ENCODE measurements at places on chromosomes 3 and 15.

GRCh38 chr3:178405531-178405930, 130.7 kb upstream of the KCNMB2 start:
- no peak for DNase-seq

GRCh38 chr3:177282119-177282655, 84.9 kb upstream of the TBL1XR1 start:
- no peak for DNase-seq

- no peak for DNase-seq
Observed at GRCh38 chr3:81788044-81788443, 26.6 kb upstream of the GBE1 start.

- no peak for DNase-seq
Observed at GRCh38 chr3:16176391-16177030, 2.0 kb downstream of the GALNT15 start.

GRCh38 chr3:107845380-107846278, 245.2 kb downstream of the CD47 start:
- DNase-seq = no peak

DNA sequence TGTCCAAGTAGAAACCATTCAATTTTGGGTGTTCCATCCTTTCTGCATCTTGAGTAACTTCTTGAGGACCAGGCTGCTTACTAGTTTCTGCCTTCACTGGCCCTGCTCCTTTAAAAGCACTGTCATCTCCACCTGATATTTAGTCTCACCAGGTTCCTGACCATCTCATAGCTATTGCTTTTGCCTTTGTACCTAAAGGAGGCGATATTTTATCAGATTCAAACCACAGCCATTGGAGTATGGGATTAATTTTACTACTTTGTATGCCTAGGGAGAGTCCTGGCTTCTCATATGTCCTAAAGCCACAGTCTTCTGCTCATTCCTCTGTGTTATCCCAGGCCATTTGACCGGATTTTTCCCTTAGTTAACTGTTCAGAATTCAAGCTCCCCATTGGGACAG, 51.8 kb upstream of the RFX7 start:
- no peak for DNase-seq

GRCh38 chr3:104908761-104909160, 457.9 kb upstream of the ALCAM start:
- no peak for DNase-seq

DNA sequence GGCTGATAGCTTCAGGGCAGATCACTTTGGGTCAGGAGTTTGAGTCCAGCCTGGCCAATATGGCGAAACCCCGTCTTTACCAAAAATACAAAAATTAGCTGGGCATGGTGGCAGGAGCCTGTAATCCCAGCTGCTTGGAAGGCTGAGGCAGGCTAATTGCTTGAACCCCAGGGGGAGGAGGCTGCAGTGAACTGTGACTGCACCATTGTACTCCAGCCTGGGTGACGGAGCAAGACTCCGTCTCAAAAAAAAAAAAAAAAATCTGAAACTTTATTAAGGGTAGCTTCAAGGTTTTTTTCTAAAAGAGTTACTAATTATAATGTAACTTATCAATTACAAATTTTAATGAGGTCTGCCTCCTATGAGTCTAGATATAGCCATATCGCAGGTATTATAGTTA, 5.1 kb downstream of the NECTIN3 start:
- no peak for DNase-seq

DNA sequence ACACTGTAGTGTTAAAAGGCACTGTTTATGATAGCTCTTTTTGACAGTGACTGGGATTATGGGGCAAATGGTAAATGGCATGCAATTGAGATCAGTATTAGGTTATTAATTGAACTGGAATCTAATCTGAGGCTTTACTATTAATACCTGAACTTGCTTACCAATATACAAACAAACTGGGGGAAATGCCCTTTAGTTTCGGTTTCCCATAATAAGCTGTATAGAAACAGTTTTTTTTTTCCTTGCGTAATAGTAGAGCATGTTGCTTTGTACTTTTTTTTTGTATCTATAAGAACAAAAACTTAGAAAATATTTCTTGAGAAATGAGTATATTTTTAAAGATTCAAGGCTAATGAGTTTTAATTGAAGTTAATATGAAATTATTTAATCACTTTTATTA, 95.0 kb downstream of the FNDC3B start:
- DNase-seq = no peak

GRCh38 chr15:31013863-31014607, 22.6 kb upstream of the MTMR10 start:
- DNase-seq = no peak

- DNase-seq = no peak
Observed at GRCh38 chr3:118636841-118637240, 397.8 kb downstream of the IGSF11 start.

- no peak for DNase-seq
Observed at GRCh38 chr15:45291822-45292582, 40.0 kb downstream of the SLC28A2 start.

DNA sequence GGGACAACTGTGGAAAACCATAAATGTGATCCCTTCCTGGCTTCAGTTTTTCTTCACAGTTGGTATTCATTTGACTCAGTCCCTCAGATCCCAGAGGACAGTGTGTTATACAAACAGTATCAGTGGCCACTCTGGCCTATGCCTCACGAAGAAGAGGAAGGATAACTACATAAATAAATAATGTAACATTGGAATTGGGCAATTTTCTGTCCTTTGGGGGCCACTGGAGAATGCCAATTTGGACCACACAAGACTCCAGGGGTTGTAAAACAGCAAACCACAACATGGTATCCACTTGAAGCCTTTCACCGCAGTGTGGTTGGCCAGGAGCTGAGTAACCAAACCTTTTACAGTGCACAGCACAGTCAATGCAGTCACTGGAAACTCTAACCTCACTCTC, 1077.0 kb downstream of the ROBO2 start:
- no peak for DNase-seq

GRCh38 chr3:144107923-144108322, 136.3 kb downstream of the DIPK2A start:
- DNase-seq = no peak

- DNase-seq = no peak
Observed at GRCh38 chr3:159322322-159322939, 520.6 kb downstream of the MFSD1 start.

- no peak for DNase-seq
Observed at GRCh38 chr3:19093084-19093483, 55.2 kb upstream of the KCNH8 start.

All from stimulated activated CD8-positive, alpha-beta memory T cell treated with anti-CD3 and anti-CD28 coated beads, Interleukin-4, amount 100 ng/mL, for 24 hours (primary cell).